ENCODE measurements at places on chromosomes 4 and X.

DNA sequence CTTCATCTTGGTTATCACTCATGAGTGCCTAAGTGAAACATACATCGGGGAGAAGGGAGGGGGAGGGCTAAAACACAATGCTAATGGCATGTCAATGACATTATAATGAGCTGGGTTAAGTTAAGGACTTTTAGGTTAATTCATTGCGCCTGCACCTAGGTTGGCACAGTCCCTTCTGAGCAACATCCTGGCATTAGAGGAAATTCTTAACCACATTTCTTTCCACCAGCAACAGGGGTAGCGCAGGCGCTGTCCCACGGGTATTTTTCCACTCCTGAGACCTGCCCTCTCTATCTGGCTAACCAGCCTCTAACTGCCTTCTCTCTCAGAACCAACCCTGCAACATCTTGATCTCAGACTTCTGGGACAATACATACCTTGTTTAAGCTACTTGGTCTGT is 39.0 kb upstream of the PROM1 start:
- peak; percentile 53 for DNase-seq

DNA sequence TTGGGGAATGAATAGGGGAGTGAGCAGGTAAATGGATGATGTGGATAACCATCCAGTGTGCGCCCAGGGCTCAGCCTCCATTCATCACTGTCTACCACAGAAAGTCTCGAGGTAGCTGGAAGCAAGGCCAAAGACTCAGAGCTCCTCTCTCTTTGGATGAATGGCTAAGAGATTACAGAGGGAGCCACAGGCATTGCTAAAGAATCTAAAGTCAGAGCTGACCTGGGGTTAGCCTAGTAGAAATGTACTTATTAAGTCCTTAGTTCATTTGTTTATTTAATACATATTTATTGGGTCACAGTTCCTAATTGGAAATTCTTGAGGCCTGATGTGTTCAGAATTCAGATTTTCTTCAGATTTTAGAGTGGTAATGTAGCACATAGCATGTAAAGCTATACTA is 88.7 kb upstream of the HPF1 start:
- no peak for DNase-seq

DNA sequence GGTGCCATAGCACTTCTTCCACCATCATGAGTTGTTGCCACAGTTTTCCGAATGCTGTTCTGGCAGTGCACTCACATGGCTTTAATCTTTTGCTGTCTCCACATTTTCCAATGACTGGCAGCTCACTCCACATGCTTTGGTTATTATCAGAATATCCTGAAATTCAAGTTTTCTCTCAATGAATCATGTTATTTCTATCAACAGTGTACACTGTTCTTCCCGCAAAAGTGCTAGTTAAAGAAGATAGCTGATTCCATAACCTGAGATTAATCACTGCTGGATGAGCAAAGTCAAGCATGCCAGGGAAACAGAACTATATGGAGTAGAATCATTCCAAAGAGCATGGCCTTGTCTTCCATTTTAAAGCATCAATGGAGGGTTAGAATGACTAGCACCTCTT is 14.6 kb upstream of the IL13RA2 start:
- no peak for DNase-seq

DNA sequence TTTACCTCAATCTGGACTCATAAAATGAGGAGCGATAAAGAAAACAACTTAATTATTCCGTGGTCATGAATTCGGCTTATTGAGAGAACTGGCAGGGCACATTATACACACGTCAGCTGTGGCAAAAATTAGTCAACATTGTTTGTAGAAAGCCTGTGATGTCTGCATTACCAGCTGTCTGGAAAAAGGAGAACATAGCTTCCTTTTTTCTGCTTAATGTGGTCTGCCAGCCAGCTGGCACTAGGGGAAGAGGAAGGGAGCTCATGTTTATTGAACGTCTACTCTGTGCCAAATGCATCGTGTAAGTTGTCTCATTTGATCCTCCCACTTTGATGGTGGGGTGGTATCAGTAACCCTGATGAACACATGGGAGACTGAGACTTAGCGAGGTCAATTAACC is 367.6 kb downstream of the ARHGAP24 start:
- no peak for DNase-seq

DNA sequence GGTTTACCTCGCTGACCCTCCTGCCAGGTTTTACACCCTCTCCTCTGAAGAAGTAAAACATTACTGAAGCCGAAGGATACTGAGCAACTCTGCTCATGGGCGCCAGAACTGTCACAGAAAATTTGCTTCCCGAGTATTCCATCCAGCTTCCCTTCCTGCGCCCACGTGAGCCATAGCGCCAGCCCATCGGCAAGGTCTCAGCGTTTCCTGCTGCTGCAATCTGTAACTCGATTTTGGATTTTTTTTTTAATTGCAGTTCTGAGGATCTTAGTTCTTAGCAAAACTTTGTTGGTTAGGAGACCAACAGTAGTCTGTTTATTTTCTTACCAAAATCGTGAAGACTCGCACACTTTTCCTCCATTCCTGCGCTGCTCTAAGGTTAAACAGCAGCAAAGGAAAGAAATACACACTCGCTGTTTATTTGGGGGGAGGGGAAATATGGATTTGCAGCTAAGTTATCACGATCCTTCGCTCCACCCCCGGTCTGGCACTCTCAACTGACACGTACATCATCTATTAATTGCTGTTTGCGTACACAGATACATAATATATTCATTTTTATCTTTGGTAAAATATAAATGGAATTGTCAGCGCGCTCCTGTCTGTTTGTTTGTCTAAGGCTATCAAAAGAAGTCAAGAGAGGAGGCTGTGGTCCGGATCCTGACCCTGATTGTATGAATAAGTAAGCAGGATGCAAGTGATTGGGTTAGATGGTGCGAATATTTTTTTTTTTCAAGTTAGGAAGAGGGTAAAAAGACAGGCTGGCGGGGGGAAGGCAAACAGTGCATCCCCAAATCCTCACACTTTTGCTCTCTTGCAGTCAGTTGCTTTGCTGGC is at the start of gene TLL1:
TLL1 (plus strand) TSS at position 777 of the 837 bp plus-strand sequence. CDS start 668 bp downstream, outside the sequence.
- DNase-seq = no peak

- DNase-seq = no peak
Observed at GRCh38 chr4:27917381-27917780, 1056.7 kb downstream of the STIM2 start.

GRCh38 chr4:165005352-165005925 is 26.4 kb upstream of the TRIM60 start:
- no peak for DNase-seq

DNA sequence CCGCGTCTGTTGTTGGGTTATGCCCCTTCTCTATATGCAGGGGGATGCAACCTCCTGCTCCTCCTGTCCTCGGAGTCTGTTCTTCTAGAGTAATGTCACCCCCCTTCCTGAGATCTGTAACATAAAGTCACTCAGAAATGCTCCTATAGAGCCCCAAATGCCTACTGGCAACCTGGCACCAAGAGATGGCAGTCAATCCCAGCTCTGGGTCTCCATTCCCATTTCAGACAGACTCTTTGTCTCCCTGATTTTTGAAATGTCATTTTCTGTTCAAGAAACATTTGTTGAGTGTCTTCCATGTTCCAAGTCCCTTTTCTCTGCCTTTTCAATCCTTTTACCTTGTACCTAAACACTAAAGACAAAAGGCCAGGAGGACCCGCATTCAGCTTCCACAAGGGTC is 9.6 kb upstream of the PRDM8 start:
- DNase-seq = no peak

- no peak for DNase-seq
Observed at GRCh38 chr4:148108766-148109165, 333.4 kb downstream of the NR3C2 start.

- peak; percentile 67 for DNase-seq
Observed at GRCh38 chr4:101418055-101418454, 70.7 kb upstream of the PPP3CA start.

DNA sequence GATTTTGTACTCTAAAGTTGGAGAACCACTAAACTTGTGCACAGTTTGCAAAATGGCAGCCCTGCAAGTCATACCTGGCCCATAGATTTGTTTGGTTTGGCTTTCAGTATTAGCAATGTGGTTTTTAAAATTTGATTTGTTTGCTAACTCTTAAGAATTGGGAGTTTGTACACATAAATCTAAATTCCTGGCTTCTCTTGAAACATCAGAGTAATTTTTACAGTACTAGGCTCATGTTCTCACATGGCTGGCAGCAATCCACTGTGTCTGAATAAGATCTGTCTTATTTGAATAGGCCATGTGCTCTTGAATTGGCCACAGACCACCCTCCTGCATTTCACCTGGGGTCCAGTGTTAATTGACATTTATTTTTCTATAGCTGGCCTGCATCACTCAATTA is 21.3 kb downstream of the DIAPH2 start:
- DNase-seq = no peak

- peak; percentile 59 for DNase-seq
Observed at GRCh38 chr4:123430031-123430430, 33.4 kb downstream of the SPRY1 start.

GRCh38 chrX:118553042-118553710 is 57.6 kb downstream of the DOCK11 start:
- DNase-seq = no peak

GRCh38 chrX:75210602-75211001 is 54.5 kb upstream of the ABCB7 start:
- DNase-seq = no peak

DNA sequence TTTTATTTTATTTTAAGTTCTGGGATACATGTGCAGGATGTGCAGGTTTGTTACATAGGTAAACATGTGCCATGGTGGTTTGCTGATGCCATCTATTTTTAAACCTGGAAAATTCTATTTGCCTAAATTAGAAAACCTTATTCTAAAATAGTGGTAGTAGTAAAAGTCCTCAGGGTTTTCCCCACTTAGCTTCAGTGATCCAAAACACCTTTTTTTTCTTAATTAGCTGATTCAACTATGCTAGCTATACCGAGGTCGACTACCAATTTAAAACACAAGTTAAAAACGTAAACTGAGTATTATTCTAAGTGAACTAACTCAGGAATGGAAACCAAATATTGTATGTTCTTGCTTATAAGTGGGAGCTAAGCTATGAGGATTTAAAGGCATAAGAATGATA is 70.0 kb upstream of the IL13RA1 start:
- DNase-seq = no peak

DNA sequence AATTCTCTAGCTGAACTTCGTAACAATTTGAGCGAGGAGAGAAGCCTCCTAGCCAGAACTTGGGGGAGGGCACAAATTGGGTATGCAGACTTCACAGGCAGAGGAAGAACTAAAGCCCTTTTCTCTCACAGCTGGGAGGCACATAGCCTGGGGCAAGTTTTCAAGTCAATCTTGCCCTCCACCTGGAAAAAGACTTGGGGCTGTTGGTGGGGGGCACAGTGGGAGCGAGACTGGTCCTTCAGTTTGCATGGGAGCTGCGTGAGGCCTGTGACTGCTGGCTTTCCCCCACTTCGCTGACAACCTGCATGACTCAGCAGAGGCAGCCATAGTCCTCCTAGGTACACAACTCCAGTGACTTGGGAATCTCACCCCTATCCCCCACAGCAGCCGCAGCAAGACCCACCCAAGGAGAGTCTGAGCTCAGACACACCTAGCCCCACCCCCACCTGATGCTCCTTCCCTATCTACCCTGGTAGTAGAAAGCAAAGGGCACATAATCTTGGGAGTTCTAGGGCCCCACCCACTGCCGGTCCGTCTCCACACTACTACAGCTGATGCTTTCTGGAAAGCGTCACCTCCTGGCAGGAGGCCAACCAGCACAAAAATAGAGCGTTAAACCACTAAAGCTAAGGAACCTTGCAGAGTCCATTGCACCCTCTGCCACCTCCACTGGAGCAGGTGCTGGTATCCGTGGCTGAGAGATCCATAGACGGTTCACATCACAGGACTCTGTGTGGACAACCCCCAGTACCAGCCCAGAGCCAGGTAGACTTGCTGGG is 160.8 kb downstream of the CBLL2 start:
- DNase-seq = no peak

- no peak for DNase-seq
Observed at GRCh38 chr4:183918696-183919095, 13.6 kb downstream of the STOX2 start.

All from stimulated activated naive CD8-positive, alpha-beta T cell treated with anti-CD3 and anti-CD28 coated beads, Interleukin-15, Interleukin-2, amounts not matched to agents 100 U/mL and 50 U/mL, for 24 hours (primary cell).